ENCODE measurements at places on chromosomes 2 and 18.

DNA sequence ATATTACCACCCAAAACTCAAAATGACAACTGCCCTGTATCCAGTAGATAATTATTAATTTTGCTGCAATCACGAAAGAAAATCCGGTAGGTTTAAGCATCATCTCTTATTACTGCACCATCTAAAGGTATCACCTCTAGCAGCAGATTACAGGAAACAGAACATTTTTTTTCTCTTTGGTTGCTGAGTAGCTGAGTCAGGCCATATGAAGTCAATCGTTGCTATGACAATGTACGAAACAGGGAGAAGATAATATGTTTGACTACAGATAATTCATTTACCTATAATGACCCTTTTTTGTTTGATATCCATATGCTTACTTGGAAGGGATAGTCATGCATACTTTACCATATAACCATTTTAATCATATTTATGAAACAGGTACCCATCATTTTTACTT, 831.6 kb upstream of the CHAC2 start:
- DNase-seq, result no peak

GRCh38 chr2:162372818-162373217, 28.9 kb downstream of the GCA start:
- no peak for DNase-seq

- no peak for DNase-seq
Measured at GRCh38 chr2:225465827-225466226, 66.3 kb downstream of the NYAP2 start.

DNA sequence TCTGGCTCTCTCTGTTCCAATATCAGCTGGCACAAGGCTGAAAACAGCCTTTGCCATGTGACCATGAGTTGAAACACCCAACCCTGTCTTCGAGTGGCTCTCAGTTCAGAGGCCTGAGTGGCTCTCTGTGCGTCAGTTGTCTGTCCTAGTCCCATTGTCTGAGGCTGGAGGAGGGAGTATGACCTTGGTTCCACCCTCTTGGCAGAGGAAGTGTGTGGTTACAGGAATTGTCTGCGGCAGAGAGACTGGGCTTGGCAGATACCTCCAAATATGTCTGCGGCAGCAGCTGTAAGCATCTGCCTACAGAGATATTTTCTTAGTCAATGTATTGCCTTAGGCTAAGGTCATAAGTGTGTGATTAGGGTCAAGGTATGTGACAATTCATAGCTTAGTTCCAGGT, 32.6 kb downstream of the CNGA3 start:
- no peak for DNase-seq

DNA sequence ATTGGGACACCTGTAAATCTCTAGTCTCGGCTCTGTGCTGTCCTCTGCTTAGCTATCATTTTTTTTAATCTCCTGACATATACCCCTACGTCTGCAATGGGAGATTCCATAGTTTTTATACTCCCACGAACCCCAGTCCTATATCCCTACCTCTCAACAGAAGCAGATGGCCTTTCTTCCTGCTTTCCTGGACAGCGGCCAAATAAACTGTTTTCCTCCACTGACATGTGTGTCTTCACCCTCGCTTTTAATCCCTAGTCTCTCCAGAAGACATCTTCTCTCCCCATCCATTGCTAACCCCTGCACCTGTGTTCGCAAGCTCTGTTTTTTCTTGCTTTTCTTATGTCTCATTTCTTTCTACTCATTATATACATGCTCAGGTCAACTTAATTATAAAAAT, 395.4 kb downstream of the EPHA4 start:
- no peak for DNase-seq

DNA sequence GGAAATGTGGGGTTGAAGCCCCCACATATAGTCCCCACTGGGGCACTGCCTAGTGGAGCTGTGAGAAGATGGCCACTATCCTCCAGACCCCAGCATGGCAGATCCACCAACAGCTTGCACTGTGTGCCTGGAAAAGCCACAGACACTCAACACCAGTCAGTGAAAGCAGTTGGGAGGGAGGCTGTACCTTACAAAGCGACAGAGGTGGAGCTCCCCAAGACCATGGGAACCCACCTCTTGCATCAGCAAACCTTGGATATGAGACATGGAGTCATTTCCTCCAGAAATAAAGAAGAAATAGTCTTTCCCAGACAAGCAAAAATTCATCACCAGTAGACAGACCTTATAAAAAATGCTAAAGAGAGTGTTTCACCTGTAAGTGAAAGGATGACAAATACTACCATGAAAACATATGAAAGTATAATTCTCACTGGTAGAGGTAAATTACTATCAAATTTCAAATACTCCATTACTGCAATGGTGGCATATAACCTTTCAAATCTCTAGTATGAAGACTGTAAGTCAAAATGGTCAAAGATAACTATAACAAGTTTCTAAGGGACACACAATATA, 152.6 kb upstream of the EPHA4 start:
- DNase-seq, result no peak

- no peak for DNase-seq
Measured at GRCh38 chr2:169038338-169038757, 7.2 kb upstream of the ABCB11 start.
